ENCODE measurements at places on chromosomes 5 and 9.

DNA sequence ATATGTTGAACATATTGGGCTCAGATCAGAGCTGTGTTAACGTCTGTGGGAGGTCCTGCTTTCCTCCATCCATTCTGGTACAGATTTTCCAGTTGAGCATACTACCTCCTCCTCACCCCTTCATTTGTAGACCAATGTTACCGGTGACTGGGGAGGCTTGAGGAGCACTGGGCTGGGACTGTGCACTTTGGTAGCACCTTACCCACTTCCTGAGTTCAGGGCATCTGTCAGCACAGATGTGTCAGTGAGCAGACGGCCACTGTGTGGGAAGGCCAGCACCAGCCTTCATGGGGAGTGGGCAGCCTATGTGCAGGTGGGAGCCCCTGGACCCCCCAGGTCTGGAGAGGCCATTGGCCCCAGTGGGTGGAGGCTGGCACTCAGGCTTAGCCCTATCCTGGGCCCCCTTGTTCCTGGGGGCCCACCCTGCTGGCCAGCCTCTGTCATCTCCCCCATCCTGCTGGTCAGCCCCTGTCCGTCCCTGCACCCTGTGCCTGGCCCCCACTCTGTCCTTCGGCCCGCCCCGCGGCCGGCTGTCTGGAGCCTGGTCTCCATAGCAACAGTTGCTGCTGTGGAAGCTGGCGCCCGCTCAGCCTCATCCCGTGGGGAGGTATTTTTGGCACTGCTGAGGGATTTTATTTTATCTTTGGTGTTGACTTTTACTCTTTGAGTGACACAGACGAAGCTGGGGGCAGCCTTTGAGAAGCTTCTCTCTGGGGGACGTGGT, 21.3 kb downstream of the WNK2 start:
- peak; percentile 86 for DNase-seq

DNA sequence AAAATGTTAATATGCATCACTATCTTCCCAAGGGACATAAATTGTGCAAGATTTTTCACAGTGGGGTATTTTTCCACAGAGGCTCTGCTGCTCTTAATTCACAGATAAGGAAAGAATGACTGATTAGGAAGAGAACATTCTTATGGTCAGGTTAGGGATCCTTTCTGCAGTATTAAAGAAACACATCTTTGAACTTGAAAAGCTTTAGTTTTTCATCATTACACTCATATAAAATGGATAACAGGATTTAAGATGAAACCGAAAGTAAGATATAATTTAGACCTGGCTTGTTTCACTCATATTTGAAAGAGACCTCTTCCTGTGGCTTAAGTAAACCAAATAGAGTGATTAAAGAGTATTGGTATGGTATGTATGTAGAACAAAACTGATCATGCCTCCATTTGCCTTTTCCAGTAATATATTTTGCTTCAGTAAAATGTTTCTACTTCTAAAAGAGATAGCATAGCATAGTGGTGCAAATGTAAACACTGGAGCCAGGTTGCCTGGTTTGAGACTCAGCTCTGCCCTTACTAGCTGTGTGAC, 160.0 kb downstream of the PRR16 start:
- DNase-seq, result no peak

DNA sequence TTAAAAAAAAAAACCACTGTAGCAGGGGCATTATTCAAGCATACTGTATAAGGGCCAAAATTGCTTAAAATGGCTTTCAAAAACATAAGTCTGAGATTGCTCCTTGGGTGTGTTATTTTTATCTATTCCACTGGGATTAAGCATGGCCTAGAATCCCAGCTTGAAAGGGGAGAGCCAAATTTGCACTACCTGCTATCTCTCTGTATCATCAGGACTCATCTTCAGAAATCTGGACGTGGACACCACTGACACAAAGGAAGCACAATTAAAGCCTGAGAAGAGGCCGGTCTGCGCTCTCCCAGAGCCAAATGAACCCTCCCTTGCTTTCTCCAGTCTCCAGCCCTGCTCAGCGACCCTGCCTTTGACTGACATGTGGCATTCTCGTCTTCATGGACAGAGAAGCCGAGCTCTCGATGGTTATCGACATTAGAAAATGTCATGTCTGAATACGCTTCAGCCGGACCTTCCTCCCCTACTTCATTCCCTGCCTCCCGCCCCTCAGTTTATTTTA, 151.3 kb downstream of the EBF1 start:
- no peak for DNase-seq

- DNase-seq, result no peak
Observed at GRCh38 chr9:34322899-34323591, 6.0 kb downstream of the KIF24 start.

Data from right forelimb (tissue), 1 donor.